ENCODE measurements at places on chromosomes 5 and 9. TPM values are rescaled to one million over a fixed set of nuclear protein-coding genes. Genes with fewer than 3 reads are reported as not detected.

The SH3TC2 gene
- total RNA-seq = 6.0 TPM

The CAAP1 gene
- 29.3 TPM for total RNA-seq

The STK32A gene
- total RNA-seq = 3.1 TPM

The GRIN3A gene
- not detected for total RNA-seq

The RNF44 gene
- 18.5 TPM for total RNA-seq

The PCDHGA4 gene
- 1.8 TPM for total RNA-seq

The FSD1L gene
- total RNA-seq = 8.4 TPM

The SLC36A2 gene
- not detected for total RNA-seq

The OR1J2 gene
- total RNA-seq = not detected

The ECM2 gene
- total RNA-seq = 1.7 TPM

The TOR4A gene
- 14.7 TPM for total RNA-seq

The SHISAL2B gene
- total RNA-seq = not detected

The LIX1 gene
- not detected for total RNA-seq

The SLC25A2 gene
- total RNA-seq = not detected

The DRD1 gene
- total RNA-seq = not detected

The HMCN2 gene
- under 0.01 TPM for total RNA-seq

The SPINK6 gene
- total RNA-seq = not detected

The TNFSF8 gene
- not detected for total RNA-seq

The IFNA13 gene
- not detected for total RNA-seq

The SPATA31C1 gene
- total RNA-seq = not detected

The ADGRD2 gene
- 0.34 TPM for total RNA-seq

The INSYN2B gene
- 0.07 TPM for total RNA-seq

The RFX3 gene
- 1.7 TPM for total RNA-seq

The RAI14 gene
- 187 TPM for total RNA-seq

The CDH9 gene
- total RNA-seq = not detected

The GBGT1 gene
- 0.34 TPM for total RNA-seq

The ZNF366 gene
- total RNA-seq = not detected

The SLC45A2 gene
- total RNA-seq = 0.14 TPM

The IARS1 gene
- total RNA-seq = 313 TPM

The PCDHB6 gene
- total RNA-seq = not detected

The WDR70 gene
- 24.6 TPM for total RNA-seq

The ZNF618 gene
- 2.1 TPM for total RNA-seq

The PPIC gene
- total RNA-seq = 40.7 TPM

The KIF20A gene
- total RNA-seq = 0.34 TPM

The MED7 gene
- total RNA-seq = 9.7 TPM

The SHC3 gene
- under 0.01 TPM for total RNA-seq

The NDUFS6 gene
- total RNA-seq = 37.1 TPM

The AHRR gene
- 1.0 TPM for total RNA-seq

The AGXT2 gene
- total RNA-seq = not detected

The JAK2 gene
- 12.3 TPM for total RNA-seq

The BTNL3 gene
- not detected for total RNA-seq

The KIF27 gene
- total RNA-seq = 9.0 TPM

The FAM151B gene
- 2.8 TPM for total RNA-seq

The KIF24 gene
- 0.43 TPM for total RNA-seq

The CD14 gene
- 6.6 TPM for total RNA-seq

The ALDH1B1 gene
- total RNA-seq = 8.9 TPM

The SPINK4 gene
- not detected for total RNA-seq

The CORO2A gene
- total RNA-seq = 35.5 TPM

The IFNA21 gene
- not detected for total RNA-seq

The LHX3 gene
- not detected for total RNA-seq

The LCN10 gene
- not detected for total RNA-seq

The PROB1 gene
- total RNA-seq = 1.4 TPM

The POLR3G gene
- 17.8 TPM for total RNA-seq

The PCDHB5 gene
- total RNA-seq = 0.34 TPM

The GABRB2 gene
- total RNA-seq = not detected

The SLC23A1 gene
- under 0.01 TPM for total RNA-seq

The ARHGEF37 gene
- total RNA-seq = 41.8 TPM

The ELAVL2 gene
- total RNA-seq = 0.57 TPM

The TAF11L12 gene
- total RNA-seq = not detected
